Spleen (tissue), 13 donors: ENCODE measurements at places on chromosomes 7 and 10. TPM values are rescaled to one million over a fixed set of nuclear protein-coding genes. Genes with fewer than 3 reads are reported as not detected.

CCDC3 gene
- polyA plus RNA-seq = 5.3 TPM

MOGAT3 gene
- not detected for polyA plus RNA-seq

MUC12 gene
- polyA plus RNA-seq = 1.3 TPM

ADRB1 gene
- polyA plus RNA-seq = 0.50 TPM

- no peak for DNase-seq
- peaks cover 89% of the 10 kb centered on the region for H3K27me3 ChIP-seq
- H3K27ac ChIP-seq = no peak overlapping the region
- H3K4me1 ChIP-seq = peaks cover 57% of the 10 kb centered on the region
- no peaks in the 10 kb centered on the region for H3K36me3 ChIP-seq
- peak overlapping the region; percentile 56 for H3K4me3 ChIP-seq
These were observed 167.5 kb downstream of the NRF1 start for GRCh38 chr7:129778770-129779601.

GRCh38 chr10:103510791-103511752 is 17.6 kb downstream of the NEURL1 start:
- no peaks in the 10 kb centered on the region for H3K36me3 ChIP-seq
- no peak overlapping the region for H3K27ac ChIP-seq
- H3K4me1 ChIP-seq = peaks cover 8% of the 10 kb centered on the region
- no peak overlapping the region for H3K4me3 ChIP-seq
- peak; percentile 36 for DNase-seq

- DNase-seq = peak; percentile 90
- H3K4me3 ChIP-seq = no peak overlapping the region
- no peaks in the 10 kb centered on the region for H3K36me3 ChIP-seq
- H3K4me1 ChIP-seq = peaks cover 4% of the 10 kb centered on the region
- peaks cover 31% of the 10 kb centered on the region for H3K27me3 ChIP-seq
These were observed 28.4 kb downstream of the TMEM130 start for GRCh38 chr7:98841179-98841997.

- no peaks in the 10 kb centered on the region for H3K36me3 ChIP-seq
- no peak overlapping the region for H3K4me3 ChIP-seq
- peaks cover 3% of the 10 kb centered on the region for H3K4me1 ChIP-seq
These were observed 127.5 kb downstream of the COL28A1 start for GRCh38 chr7:7408001-7408770.

- H3K4me3 ChIP-seq = no peak overlapping the region
- H3K27ac ChIP-seq = no peak overlapping the region
- DNase-seq = no peak
- H3K36me3 ChIP-seq = no peaks in the 10 kb centered on the region
- H3K4me1 ChIP-seq = no peaks in the 10 kb centered on the region
- H3K27me3 ChIP-seq = no peaks in the 10 kb centered on the region
These were observed 258.0 kb upstream of the KCND2 start for GRCh38 chr7:120014925-120015465.

DNA sequence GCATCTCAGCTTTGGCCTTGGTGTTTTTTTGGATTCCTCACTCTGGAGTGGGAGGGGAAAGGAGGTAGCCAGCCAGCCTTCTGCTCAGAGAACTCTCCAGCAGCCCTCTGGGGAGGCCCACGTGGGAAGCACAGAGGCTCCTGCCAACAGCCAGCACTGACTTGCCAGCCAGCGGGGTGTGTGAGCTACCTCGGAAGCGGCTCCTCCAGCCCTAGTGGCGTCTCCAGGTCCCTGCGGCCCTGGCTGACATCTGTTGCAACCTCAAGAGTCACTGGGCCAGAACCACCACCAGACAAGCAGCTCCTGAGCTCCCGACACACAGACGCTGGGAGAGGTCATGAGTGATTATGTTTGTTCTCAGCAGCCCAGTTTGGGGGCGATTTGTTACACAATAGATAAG is 180.2 kb upstream of the FZD8 start:
- no peaks in the 10 kb centered on the region for H3K4me1 ChIP-seq
- no peak for DNase-seq
- no peak overlapping the region for H3K27ac ChIP-seq
- H3K27me3 ChIP-seq = no peaks in the 10 kb centered on the region

DNA sequence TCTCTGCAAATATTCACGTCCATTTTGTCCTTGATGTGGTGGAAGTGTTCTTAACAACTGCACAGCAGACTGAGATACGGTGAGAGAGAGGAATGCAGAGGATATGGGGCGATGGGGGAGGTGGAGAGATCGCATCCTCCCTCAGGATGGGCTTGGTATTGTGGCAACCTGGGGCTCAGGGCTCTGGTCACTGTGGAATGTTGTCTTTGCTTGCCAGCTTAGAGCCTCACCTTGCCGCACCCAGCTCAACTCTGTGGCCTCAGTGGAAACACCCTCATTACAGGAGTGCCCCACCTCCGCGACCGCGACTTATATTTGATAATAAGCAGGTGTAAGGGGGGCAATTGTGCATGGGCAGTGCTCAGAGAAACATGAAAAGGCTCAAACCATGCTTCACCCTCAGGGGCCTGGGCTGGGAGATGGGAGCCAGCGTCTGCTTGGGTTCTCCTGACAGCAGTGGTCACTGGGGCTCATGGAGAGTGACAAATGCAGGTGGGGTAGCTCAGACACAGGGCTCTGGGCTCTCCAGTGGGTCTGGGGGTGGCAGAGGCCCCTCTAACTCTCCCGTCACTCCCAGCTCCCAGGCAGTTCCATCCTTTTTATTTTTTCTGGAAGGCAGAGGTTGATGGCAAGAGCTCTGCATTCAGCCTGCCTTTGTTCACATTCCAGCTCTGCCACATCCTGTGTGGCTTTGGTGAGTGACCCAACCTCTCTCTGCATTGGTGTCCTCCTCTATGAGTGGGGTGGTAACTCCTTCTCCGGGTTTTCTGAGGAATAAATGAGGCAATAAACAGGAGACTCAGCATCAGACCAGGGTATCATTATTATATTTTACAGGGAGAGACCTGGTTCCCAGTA is 43.1 kb upstream of the EMX2 start:
- no peaks in the 10 kb centered on the region for H3K36me3 ChIP-seq
- H3K4me3 ChIP-seq = no peak overlapping the region
- peaks cover 5% of the 10 kb centered on the region for H3K4me1 ChIP-seq
- H3K27me3 ChIP-seq = peaks cover 15% of the 10 kb centered on the region

DNA sequence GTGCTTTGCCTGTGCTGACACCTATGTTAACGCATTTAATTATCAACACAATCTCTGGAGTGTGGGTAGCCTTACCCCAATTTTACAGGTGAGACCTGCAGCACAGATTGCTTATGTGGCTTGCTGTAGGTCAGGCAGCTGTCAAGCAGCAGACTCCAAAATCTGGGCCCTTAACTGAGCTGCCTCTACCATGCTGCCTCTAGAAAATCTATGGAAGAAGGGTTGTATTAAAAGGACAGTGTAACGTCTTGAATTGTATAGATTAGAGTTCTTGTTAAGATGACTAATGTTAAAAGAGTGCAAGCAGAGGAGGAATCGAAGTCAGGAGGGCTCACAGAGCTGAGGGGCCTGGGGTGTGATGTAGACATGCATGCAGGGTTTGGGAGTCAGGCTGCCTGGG is 1.2 kb upstream of the PON3 start:
- H3K4me1 ChIP-seq = peaks cover 10% of the 10 kb centered on the region
- no peak for DNase-seq
- H3K36me3 ChIP-seq = no peaks in the 10 kb centered on the region
- H3K4me3 ChIP-seq = no peak overlapping the region
- peaks cover 41% of the 10 kb centered on the region for H3K27me3 ChIP-seq
- H3K27ac ChIP-seq = no peak overlapping the region
